ENCODE measurements at places on chromosomes 11 and 22.

- no peaks in the 10 kb centered on the region for H3K36me3 ChIP-seq
- no peak for DNase-seq
Observed at GRCh38 chr11:13013054-13013488, 4.0 kb downstream of the RASSF10 start.

DNA sequence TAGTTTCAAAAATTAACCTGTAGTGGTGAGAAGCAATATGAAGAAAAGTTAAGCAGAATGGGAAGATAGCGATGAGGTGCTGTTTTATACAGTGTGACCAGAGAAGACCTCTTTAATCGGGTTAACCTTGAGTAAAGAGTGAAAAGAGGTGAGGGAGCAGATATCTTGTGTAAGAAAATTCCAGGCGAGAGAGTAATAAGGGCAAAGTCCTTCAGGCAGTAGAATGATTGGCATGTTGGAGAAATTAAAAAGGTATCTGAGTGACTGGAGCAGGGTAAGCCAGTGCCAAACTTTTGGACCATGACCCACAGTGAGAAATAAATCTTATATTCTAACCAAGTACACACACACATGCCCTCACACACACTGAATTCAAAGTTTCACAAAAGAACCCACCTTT is 374.7 kb upstream of the LARGE1 start:
- H3K27me3 ChIP-seq, result no peaks in the 10 kb centered on the region
- H3K4me1 ChIP-seq, result no peaks in the 10 kb centered on the region
- H3K27ac ChIP-seq, result no peak overlapping the region
- DNase-seq, result no peak
- no peak overlapping the region for H3K4me3 ChIP-seq

GRCh38 chr22:16949561-16949960 is 58.5 kb downstream of the GAB4 start:
- H3K27ac ChIP-seq, result no peak overlapping the region
- H3K27me3 ChIP-seq, result no peaks in the 10 kb centered on the region
- no peaks in the 10 kb centered on the region for H3K4me1 ChIP-seq
- DNase-seq, result no peak
- no peak overlapping the region for H3K4me3 ChIP-seq
- H3K36me3 ChIP-seq, result no peaks in the 10 kb centered on the region

- H3K27ac ChIP-seq, result no peak overlapping the region
- H3K4me3 ChIP-seq, result no peak overlapping the region
- no peaks in the 10 kb centered on the region for H3K36me3 ChIP-seq
- no peak for DNase-seq
- no peaks in the 10 kb centered on the region for H3K27me3 ChIP-seq
Observed at GRCh38 chr11:44625759-44626523, 60.5 kb downstream of the CD82 start.
